ENCODE measurements at places on chromosomes 3 and 15.
A peak's percentile ranks its signal among the peaks of the same experiment; 100 is the strongest.

GRCh38 chr3:15923640-15924405 is 126.0 kb upstream of the ANKRD28 start:
- no peak for DNase-seq

DNA sequence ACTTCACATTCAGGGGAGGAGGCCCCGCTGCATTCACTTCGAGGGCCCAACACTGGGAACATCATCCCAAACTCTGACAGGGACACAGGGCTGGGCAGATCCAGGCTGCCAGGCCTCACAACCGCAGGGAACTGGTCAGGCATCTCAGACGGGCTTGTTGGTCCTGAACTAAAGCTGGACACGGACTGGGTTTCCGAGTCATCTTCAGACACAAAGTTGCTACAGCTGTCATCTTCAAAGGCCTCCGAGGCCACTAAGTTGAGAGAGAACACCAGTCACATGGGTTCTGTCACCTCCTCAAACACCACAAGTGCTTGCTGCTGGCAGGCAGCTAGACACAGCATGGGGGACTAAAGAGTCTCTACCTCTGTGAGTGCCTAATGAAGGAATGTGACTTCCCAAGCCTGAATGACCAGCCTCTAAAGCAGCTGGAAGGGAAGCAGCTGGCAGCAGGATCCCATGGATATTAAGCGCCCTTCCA is 50.9 kb downstream of the CAPN7 start:
- no peak for DNase-seq

- no peak for DNase-seq
These were observed 274.5 kb upstream of the C2CD4B start for GRCh38 chr15:62439543-62440016.

DNA sequence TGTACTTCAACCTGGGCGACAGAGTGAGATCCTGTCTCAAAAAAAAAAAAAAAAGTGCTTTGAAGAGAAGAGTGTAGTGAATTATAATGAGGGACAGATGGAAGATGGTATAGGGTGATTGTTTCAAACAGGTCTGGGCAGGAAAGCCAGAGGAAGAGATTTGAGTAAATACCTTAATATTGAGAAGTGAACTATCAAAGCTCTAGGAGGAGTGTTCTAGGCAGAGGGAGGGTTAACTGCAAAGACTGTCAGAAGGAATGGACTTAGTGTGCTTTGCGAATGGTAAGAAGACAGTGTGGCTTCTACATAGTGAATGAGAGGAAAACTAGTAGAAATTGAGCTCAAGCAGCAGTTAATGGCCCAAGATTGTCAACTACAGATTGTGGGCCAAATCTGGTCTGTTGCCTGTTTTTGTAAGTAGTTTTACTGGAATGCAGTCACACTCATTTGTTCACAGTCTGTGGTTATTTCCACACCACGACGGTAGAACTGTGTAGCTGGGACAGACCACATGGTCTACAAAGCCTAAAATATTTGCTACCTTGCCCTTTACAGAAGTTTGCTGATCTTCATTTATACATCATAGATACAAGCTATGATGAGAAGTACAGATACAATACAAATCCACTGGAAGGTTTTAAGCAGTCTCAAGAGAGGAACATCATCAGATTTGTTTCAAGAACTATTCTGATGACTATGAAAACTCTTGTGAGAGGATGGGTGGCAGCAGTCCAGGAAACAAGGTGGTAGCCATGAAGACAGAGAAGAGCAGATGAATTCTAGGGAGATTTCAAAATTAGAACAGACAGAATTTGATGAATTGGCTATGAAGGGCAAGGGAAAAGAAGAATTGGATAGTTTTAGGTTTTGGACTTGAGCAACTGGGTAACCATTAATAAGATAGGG is 16.5 kb upstream of the USP50 start:
- no peak for DNase-seq

- DNase-seq, result no peak
These were observed 12.8 kb downstream of the UBR1 start for GRCh38 chr15:43093026-43093425.

GRCh38 chr15:66647358-66647757 is 54.7 kb upstream of the SMAD6 start:
- peak; percentile 87 for DNase-seq

DNA sequence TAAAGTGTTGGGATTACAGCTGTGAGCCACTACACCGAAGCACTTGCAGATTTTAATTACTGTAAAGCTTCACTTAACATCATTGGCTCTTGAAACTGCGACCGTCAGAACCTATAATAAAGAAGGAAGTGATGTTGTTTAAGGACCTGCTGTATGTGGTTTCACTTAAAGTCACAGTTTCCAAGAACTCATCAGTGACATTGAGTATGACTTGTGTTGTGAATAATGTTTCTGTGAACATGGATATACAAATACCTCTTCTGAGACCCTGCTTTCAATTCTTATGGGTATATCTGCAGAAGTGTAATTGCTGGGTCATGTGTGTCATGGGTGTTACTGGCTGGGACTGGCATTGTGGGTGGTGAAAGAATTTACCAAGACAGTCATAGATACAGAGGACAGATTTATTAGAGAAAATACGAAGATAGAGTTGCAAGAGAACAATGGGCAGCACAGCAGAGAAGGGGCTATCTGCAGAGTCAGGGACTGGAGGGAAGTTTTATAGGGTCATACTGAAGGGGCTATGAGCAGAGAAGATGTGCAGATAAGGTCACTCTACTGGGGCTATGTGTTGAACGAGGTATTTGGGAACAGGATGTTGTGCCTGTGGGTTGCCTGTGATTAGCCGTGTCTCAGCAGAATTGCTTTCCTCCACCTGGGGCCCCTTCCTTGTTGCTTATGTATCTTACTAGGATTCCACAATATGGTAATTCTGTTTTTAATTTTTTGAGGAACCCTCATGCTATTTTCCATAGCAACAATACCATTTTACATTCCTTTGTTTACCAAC is 4.5 kb downstream of the NDUFB5 start:
- no peak for DNase-seq

DNA sequence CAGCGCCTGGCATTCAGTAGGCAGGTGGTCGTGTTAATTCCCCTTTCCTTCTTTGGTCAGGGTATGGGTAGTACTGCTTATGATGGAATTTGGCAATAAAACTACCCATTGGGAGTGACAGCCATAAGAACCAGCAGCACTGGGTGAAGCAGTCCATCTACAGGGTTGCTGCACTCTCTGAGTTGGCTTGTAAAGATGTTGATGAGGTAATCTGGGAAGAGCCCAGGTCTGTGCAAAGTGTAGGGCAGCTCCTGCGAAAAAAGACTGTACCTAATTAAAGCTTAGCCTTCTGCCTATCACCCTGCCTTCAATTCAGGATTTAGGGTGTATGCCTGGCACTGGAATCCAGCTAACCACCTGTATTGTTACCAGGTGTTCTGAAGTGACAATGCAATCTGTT is 4.7 kb upstream of the FETUB start:
- no peak for DNase-seq

- no peak for DNase-seq
These were observed 540 bp upstream of the RSRC1 start for GRCh38 chr3:158109295-158109803.

DNA sequence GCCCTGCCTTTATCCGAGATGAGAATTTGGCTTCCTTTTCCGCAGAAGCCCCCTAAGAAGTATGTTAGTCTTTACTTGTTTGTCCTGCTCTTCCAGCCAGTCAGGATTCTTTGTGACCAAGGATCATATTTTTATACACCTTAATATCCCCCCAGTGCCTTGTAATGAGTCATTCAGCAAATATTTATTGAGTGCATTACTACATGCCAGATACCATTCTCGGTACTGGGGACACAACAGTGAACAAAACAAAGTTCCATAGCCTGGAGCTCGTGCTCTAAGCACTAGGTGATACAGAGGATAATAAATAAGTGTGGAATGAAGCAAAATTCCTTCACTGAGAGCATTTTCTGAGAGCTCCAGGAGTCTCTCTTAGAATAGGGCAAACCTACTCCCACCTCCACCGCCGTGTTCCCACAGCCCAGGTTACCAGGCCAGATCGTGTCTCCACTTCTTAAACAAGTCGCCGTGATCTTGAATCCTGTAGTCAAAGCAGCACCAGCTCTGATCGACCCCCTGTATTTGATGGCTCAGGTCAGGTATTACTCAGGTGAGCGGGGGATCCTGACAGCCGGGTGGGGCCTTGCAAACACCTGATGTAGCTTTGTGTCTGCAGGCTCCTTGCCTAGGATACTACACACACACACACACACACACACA is 18.5 kb downstream of the TTC21A start:
- no peak for DNase-seq

DNA sequence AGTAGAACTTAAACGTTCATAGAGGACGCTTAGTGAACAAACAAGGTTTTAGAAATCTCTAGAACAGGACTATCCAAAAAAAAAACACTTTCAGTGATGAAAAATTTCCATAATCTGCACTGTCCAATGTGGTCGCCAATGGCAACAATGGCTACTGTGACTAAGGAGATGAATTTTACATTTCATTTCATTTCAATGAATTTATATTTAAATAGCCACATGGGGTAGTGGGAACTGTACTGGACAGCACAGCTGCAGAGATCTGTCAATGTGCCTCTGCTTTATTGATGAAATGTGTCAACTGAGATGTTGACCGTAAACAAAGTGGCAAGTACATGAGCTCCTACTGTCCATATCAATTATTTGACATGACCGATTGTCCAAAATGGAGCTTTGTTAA is 222.5 kb downstream of the MAGI1 start:
- DNase-seq, result no peak

GRCh38 chr3:12756175-12756574 is 2.9 kb downstream of the TMEM40 start:
- no peak for DNase-seq

All from kidney capillary endothelial cell (primary cell).